Endothelial cell (in vitro differentiated cells): ENCODE measurements at places on chromosomes 6 and 20. TPM values are rescaled to one million over a fixed set of nuclear protein-coding genes. Genes with fewer than 3 reads are reported as not detected.

GABRR1 gene
- total RNA-seq = not detected

TBX18 gene
- total RNA-seq = 9.4 TPM

MLN gene
- not detected for total RNA-seq

HCRTR2 gene
- total RNA-seq = not detected

TFAP2A gene
- 0.31 TPM for total RNA-seq

- no peak overlapping the region for H3K27ac ChIP-seq
- H3K4me1 ChIP-seq = no peaks in the 10 kb centered on the region
- no peak for DNase-seq
- H3K4me3 ChIP-seq = no peak overlapping the region
- H3K27me3 ChIP-seq = no peaks in the 10 kb centered on the region
Measured at GRCh38 chr6:99019381-99019780, 71.6 kb upstream of the FBXL4 start.

DNA sequence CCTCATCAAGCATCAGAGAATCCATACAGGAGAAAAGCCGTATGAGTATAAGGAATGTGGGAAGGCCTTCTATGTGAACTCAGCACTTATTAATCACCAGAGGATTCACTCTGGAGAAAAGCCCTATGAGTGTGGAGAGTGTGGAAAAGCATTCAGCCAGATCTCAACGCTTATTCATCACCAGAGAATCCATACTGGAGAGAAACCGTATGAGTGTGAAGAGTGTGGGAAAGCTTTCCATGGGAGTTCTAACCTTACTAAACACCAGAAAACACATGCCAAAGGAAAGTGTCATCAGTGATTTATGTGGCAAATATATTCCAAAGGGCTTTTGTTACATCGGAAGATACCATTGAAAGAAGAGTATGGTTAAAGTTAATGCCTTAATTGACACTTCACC lies 25.4 kb downstream of the ZKSCAN8 start:
- no peaks in the 10 kb centered on the region for H3K36me3 ChIP-seq
- peaks cover 2% of the 10 kb centered on the region for H3K27me3 ChIP-seq

- H3K4me1 ChIP-seq = peaks cover 3% of the 10 kb centered on the region
- H3K36me3 ChIP-seq = no peaks in the 10 kb centered on the region
- H3K27me3 ChIP-seq = peaks cover 21% of the 10 kb centered on the region
- peak within 1 kb of the TSS; percentile 80 for H3K4me3 ChIP-seq
- DNase-seq = no peak
Measured at GRCh38 chr20:19212469-19212815, at the start of gene SLC24A3. SLC24A3 (plus strand) TSS chr20:19212642.

- H3K4me1 ChIP-seq = no peaks in the 10 kb centered on the region
- H3K4me3 ChIP-seq = no peak overlapping the region
- no peaks in the 10 kb centered on the region for H3K36me3 ChIP-seq
- H3K27me3 ChIP-seq = peaks cover 4% of the 10 kb centered on the region
- H3K27ac ChIP-seq = no peak overlapping the region
- no peak for DNase-seq
Measured at GRCh38 chr6:168290095-168290494, 29.5 kb downstream of the DACT2 start.

GRCh38 chr6:144547409-144547808 lies 262.3 kb downstream of the UTRN start:
- no peaks in the 10 kb centered on the region for H3K4me1 ChIP-seq
- no peak overlapping the region for H3K4me3 ChIP-seq
- DNase-seq = no peak
- no peak overlapping the region for H3K27ac ChIP-seq

DNA sequence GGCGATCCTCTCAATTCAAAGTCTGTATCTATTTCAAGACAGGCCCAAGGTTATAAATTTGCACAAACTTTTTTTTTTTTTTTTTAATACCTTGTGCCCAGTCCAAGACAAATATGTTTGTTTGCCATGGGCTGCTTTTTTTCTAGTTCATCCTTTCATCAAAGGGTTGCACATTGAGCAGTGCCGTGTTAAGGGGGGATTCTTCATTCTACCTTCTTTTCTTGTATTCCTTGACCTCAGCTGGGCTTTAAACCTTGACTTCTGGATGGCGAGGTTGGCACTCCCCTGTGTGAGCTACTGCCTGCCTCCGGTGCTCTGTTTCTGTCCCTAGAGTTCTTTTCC lies 7.4 kb downstream of the RIPK1 start:
- H3K36me3 ChIP-seq = peaks cover 40% of the 10 kb centered on the region
- no peak overlapping the region for H3K4me3 ChIP-seq
- peaks cover 3% of the 10 kb centered on the region for H3K27me3 ChIP-seq
- no peak overlapping the region for H3K27ac ChIP-seq

DNA sequence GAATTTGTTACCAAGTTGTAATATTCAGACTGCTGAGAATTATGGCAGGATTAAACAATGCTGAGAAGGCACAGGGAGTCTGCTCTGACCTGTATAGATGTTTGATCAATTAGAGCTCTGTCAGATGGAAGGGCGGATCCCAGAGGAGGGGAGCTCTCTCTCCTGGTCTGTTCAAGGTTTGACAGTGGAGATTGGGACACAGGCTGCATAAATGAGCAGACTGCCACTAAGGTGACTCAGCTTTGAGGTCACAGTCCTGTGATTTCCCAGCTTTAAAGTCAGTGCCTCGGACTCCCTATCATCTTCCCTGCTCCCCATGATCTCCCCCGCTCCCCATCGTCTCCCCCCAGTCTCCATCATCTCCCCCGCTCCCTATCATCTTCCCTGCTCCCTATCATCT lies 59.2 kb upstream of the SLC22A23 start:
- no peak overlapping the region for H3K4me3 ChIP-seq
- H3K27me3 ChIP-seq = peaks cover 2% of the 10 kb centered on the region
- H3K4me1 ChIP-seq = peaks cover 19% of the 10 kb centered on the region
- DNase-seq = no peak

- no peaks in the 10 kb centered on the region for H3K4me1 ChIP-seq
- DNase-seq = no peak
- H3K27me3 ChIP-seq = peaks cover 12% of the 10 kb centered on the region
- peaks cover 14% of the 10 kb centered on the region for H3K36me3 ChIP-seq
- no peak overlapping the region for H3K4me3 ChIP-seq
Measured at GRCh38 chr6:166949528-166950442, 6.6 kb downstream of the RNASET2 start.

GRCh38 chr6:133435065-133435728 lies 194.0 kb downstream of the EYA4 start:
- DNase-seq = no peak
- H3K4me3 ChIP-seq = no peak overlapping the region
- peaks cover 27% of the 10 kb centered on the region for H3K4me1 ChIP-seq
